ENCODE measurements at places on chromosomes 2 and 18.

- no peak overlapping the region for H3K27ac ChIP-seq
- no peak overlapping the region for H3K4me3 ChIP-seq
- DNase-seq, result no peak
- H3K4me1 ChIP-seq, result peaks cover 34% of the 10 kb centered on the region
- H3K36me3 ChIP-seq, result no peaks in the 10 kb centered on the region
Measured at GRCh38 chr2:157477919-157478318, 34.0 kb upstream of the CYTIP start.

- no peak within 1 kb of the TSS for H3K27ac ChIP-seq
- H3K36me3 ChIP-seq, result peaks cover 3% of the 10 kb centered on the region
- peak within 1 kb of the TSS; percentile 91 for H3K4me3 ChIP-seq
- DNase-seq, result peak; percentile 73
- peaks cover 11% of the 10 kb centered on the region for H3K4me1 ChIP-seq
- peaks cover 5% of the 10 kb centered on the region for H3K27me3 ChIP-seq
Measured at GRCh38 chr2:168890006-168890782, at the start of gene SPC25. TSS of gene SPC25 (minus strand) at chr2:168890430. CDS start at chr2:168889519, 911 bp downstream.

- H3K36me3 ChIP-seq, result no peaks in the 10 kb centered on the region
- DNase-seq, result no peak
- H3K27ac ChIP-seq, result no peak overlapping the region
- H3K4me1 ChIP-seq, result no peaks in the 10 kb centered on the region
Measured at GRCh38 chr2:71313016-71313766, 18.4 kb upstream of the ZNF638 start.

DNA sequence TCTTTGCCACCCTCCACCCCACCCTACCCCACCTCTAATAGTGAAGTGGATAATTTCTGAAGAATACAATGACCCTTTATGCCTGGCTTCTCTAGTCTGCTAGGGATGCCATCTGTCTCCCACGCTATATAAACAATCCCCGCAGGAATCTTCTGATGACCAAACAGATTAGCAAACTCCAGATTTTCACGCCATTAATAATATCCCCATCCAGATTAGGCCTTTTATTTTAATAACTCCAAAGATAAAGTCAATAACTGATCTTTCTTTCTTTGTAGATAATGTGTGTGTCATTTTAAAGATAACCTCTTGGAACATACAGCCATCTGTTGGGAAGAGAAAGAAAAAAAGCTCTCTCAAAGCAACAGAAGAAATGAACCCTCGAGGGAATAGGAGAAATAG lies 47.9 kb upstream of the CCDC150 start:
- peaks cover 56% of the 10 kb centered on the region for H3K27me3 ChIP-seq
- peaks cover 10% of the 10 kb centered on the region for H3K4me1 ChIP-seq
